ENCODE measurements at places on chromosomes 4 and X.
A peak's percentile ranks its signal among the peaks of the same experiment; 100 is the strongest.

GRCh38 chrX:39245024-39245423 is 443.8 kb downstream of the MID1IP1 start:
- no peak overlapping the region for H3K27ac ChIP-seq
- H3K36me3 ChIP-seq = no peaks in the 10 kb centered on the region
- DNase-seq = no peak
- no peaks in the 10 kb centered on the region for H3K4me1 ChIP-seq
- no peak overlapping the region for H3K4me3 ChIP-seq
- no peaks in the 10 kb centered on the region for H3K27me3 ChIP-seq

- H3K4me3 ChIP-seq = no peak overlapping the region
- H3K27ac ChIP-seq = no peak overlapping the region
- H3K4me1 ChIP-seq = no peaks in the 10 kb centered on the region
- no peaks in the 10 kb centered on the region for H3K27me3 ChIP-seq
These were observed 71.4 kb downstream of the FAM193A start for GRCh38 chr4:2607822-2608221.

- no peaks in the 10 kb centered on the region for H3K27me3 ChIP-seq
- H3K36me3 ChIP-seq = no peaks in the 10 kb centered on the region
These were observed 127.5 kb downstream of the DCK start for GRCh38 chr4:71120831-71121524.

DNA sequence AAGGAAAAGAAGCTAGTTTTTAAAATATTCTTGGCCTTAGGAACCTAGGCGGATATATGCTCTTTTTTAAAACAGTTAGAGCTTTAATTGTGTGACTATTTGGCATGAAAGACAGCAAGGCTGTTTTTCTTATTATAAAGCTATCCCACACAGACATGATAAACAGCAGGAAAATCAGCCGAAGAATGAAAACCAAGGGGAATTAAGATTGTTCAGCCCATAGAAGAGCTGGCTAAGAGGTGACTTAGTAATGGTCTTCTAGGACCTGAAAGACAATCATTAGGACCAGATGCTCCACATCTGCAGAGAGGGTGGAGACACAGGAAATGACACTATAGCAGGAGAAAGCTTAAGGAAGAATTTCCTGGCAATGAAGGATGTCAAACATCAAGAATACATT is 171.4 kb upstream of the NRK start:
- no peaks in the 10 kb centered on the region for H3K36me3 ChIP-seq
- H3K27me3 ChIP-seq = no peaks in the 10 kb centered on the region

GRCh38 chr4:85147481-85148076 is 181.1 kb upstream of the WDFY3 start:
- no peaks in the 10 kb centered on the region for H3K27me3 ChIP-seq
- peak; percentile 58 for DNase-seq
- no peak overlapping the region for H3K4me3 ChIP-seq
- H3K4me1 ChIP-seq = no peaks in the 10 kb centered on the region

DNA sequence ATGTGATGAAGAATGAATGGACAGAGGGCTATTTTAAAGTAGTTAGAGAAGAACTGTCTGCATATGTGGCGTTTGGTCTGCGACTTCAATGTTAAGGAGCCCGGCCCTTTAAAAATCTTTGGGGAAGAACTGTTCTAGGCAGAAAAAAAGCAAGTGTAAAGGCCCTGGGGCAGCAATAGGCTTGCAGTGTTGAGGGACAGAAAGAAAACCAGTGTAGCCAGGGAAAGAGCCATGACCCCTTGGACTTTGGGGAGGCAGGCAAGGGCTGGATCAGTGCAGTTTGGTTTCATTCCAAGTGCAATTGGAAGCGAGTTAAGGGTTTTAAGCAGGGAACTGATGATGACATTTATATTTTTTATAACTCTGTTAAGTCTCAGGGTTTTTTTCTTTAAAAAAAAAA is 7.9 kb downstream of the GLA start:
- H3K27ac ChIP-seq = no peak overlapping the region
- no peak overlapping the region for H3K4me3 ChIP-seq
- no peak for DNase-seq

DNA sequence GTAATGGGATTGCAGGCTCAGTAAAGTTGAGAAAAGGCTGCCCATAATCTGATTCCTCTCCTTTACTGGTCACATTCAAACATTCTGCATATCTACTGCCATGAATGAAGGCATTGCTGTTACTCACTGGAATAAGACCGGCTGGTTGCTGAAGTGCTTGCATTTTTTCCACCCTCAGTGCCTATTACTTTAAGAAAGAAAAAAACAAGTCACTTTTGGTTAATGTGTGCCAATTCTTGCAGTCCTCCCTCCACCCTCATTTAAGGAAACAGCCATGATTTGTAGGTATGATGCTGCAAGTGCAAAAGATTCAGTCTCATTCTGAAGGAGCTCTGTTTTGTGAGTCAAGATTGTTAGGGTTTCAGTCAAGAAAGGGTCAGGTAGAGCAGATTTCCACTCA is 94.9 kb downstream of the EMCN start:
- DNase-seq = peak; percentile 21
- H3K4me1 ChIP-seq = no peaks in the 10 kb centered on the region
- no peak overlapping the region for H3K27ac ChIP-seq
- H3K36me3 ChIP-seq = no peaks in the 10 kb centered on the region
- H3K4me3 ChIP-seq = no peak overlapping the region

DNA sequence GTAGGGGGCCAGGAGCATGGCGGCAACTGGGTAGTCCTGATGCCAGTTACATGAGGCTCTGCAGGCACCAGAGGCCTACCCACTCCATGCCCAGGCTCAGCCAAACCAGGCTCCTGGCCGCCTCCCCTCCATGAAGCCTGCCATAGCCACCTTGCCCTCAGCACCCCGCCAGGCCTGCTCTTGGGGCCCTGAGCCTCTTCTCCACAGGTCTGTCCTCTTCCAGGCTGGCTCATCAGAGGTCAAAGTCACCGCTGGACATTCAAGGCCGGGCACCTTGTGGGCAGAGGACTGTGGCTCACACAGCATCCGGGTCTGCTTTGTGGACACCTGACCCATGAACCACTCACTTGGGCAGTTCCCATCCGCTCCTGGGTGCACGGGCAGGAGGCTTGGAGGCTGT is 60.0 kb upstream of the AFAP1 start:
- no peaks in the 10 kb centered on the region for H3K36me3 ChIP-seq
- peaks cover 45% of the 10 kb centered on the region for H3K27me3 ChIP-seq
- H3K4me1 ChIP-seq = no peaks in the 10 kb centered on the region
- no peak overlapping the region for H3K4me3 ChIP-seq

DNA sequence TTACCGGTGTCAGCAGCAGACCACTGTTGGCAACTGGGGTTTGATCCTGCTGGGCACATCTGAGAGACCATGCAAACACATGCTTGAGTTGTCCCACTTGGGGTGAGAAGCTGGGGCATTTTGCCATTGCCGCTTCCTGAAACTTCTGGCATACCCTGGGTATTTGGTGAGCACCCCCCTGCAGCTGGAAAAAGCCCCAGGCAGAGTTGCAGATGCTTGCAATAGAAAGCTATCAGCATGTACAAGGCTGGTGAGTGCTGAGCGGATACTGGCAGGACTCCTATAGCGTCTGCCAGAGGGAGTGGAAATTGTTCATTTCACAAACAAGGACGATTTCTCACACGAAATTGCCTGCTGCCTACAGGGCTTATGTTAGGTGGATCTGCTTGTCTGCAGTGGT is 32.3 kb downstream of the SUPT20HL1 start:
- H3K4me3 ChIP-seq = no peak overlapping the region
- no peaks in the 10 kb centered on the region for H3K36me3 ChIP-seq
- H3K4me1 ChIP-seq = peaks cover 2% of the 10 kb centered on the region
- peaks cover 19% of the 10 kb centered on the region for H3K27me3 ChIP-seq
- no peak overlapping the region for H3K27ac ChIP-seq

DNA sequence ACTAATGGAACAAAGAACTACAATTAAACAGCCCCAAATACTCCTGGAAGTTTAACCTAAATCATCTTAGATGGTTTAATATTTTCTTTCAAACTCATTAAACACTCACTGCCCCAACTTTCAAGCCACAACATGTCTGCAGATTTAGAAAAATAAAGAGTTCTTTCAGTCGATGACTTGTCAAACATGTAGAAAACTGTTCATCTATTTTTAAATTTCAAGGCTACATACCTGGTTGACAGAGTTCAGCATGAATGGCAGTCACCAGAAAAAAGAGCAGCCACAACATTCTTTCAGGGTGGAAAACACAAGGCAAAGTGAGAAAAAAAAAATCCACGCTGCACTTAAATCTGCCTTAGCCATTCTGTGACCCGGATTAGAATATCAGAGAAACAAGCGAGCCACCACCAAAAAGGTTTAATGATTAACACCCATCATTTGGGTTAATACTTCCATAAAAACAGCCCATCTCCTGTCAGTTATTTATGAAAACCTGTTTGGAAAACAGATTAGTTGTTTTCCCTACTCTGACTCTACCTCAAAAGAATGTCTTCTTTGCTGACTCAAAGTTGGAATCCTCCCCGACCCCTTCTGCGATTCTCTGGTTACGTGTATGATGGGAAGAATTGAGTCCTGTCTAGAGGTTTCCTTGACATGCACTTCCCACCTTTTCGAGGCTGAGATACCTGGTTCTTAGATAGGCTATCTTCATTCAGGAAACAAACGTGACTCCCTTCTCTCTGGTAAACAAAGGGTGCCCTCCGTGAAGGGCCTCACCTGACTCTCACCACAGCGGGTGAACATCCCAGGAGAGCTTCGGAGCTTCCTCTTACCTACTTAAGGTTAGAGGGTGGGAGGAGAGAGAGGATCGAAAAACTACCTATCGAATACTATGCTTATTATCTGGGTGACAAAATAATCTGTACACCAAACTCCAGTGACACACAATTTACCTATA is at the start of gene CLTRN:
CLTRN (minus strand) TSS at position 319 of the 958 bp plus-strand sequence; CDS start at position 289, 30 bp downstream.
- H3K27ac ChIP-seq = no peak within 1 kb of the TSS
- no peak for DNase-seq
- no peaks in the 10 kb centered on the region for H3K4me1 ChIP-seq

DNA sequence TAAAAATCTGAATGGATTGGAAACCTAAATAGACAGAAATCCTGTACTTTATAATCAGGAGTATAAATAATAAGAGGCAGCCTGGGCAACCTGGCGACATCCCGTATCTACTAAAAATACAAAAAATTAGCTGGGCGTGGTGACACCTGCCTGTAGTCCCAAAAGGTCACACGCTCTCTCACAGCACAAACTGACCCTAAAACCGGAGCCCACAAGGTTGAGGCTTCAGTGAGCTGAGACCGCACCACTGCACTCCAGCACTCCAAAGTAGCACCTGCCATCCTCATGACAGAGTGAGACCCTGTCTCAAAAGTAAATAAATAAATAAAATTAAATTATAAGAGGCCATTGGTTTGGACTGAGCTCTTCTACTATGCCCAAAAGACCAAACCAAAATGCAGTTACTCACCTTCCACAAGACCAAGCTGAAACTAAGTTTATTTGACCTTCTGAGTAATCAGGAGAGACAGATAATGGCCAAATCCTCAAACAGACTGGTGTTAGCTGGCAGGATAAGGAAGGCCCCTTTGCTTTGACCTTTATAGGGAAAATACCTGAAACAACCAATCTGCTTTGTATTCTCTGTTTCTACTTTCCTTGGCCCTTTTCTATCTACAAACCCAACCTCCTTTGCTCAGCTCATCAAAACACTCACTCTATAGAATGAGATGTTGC is 3.2 kb upstream of the GRSF1 start:
- no peak overlapping the region for H3K4me3 ChIP-seq
- no peaks in the 10 kb centered on the region for H3K36me3 ChIP-seq

- H3K4me3 ChIP-seq = no peak overlapping the region
- H3K4me1 ChIP-seq = no peaks in the 10 kb centered on the region
- H3K27ac ChIP-seq = no peak overlapping the region
- H3K36me3 ChIP-seq = no peaks in the 10 kb centered on the region
These were observed 44.5 kb upstream of the ATXN3L start for GRCh38 chrX:13364230-13364857.

DNA sequence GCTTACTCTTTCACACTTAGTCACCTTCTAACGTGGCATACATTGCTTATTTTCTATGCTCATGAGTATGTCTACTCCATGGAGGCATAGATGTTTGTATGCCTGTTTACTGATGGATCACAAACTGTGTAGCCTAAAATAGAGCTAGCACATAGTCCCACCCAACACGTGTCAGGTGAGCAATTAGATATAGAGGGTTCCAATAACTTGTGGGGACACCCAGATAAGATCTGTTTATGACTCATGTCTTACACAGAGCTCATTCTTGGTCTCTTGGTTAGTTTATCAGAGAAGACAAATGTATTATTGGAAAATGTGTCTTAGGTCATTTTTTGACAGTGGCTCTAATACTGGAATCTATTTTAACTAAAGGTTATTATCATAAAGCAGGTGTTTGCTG is 6.8 kb downstream of the ZFP42 start:
- DNase-seq = no peak
- no peaks in the 10 kb centered on the region for H3K36me3 ChIP-seq
- H3K27ac ChIP-seq = no peak overlapping the region
- H3K4me1 ChIP-seq = no peaks in the 10 kb centered on the region

- peaks cover 9% of the 10 kb centered on the region for H3K36me3 ChIP-seq
- no peaks in the 10 kb centered on the region for H3K4me1 ChIP-seq
- H3K4me3 ChIP-seq = no peak overlapping the region
- H3K27ac ChIP-seq = no peak overlapping the region
- DNase-seq = no peak
- H3K27me3 ChIP-seq = no peaks in the 10 kb centered on the region
These were observed 11.1 kb downstream of the RASL11B start for GRCh38 chr4:52873191-52873590.

DNA sequence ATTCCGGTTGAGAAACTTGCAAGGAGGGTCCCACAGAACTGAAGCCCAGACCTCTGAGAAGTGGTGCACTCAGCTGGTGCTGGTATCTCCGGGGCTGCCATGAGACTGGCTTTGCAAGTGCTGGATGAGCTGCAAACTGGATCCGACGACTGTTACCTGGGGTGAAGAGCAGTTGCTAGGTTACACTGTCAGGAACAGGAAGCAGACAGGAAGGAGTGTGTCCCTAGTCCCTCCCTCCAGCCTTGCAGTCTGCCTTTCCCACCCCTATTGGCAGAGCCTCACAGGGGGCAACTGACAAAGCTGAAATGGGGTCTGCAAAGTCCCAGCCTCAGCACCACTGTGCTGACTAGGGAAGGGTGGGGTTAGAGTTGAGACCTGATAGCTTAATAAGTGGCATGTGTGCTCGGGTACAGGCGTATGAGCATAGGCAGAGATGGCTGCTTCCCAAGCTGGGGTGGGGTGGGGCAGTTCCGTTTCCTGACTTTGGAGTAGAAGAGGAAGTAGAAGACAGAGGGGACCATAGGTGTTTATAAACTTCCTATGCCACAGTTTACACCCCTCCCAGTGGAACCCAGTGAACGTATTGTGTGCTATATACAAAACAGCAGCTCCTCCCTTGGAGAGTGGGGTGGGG is 18.0 kb downstream of the PPEF1 start:
- H3K27ac ChIP-seq = no peak overlapping the region
- H3K4me3 ChIP-seq = no peak overlapping the region
- DNase-seq = no peak
- no peaks in the 10 kb centered on the region for H3K27me3 ChIP-seq
- no peaks in the 10 kb centered on the region for H3K36me3 ChIP-seq

GRCh38 chr4:27003642-27004113 is 143.0 kb downstream of the STIM2 start:
- H3K27me3 ChIP-seq = no peaks in the 10 kb centered on the region
- peak; percentile 46 for DNase-seq
- peaks cover 8% of the 10 kb centered on the region for H3K4me1 ChIP-seq
- H3K4me3 ChIP-seq = no peak overlapping the region

All from common myeloid progenitor, CD34-positive (primary cell).